ENCODE measurements at places on chromosomes 4 and X.

DNA sequence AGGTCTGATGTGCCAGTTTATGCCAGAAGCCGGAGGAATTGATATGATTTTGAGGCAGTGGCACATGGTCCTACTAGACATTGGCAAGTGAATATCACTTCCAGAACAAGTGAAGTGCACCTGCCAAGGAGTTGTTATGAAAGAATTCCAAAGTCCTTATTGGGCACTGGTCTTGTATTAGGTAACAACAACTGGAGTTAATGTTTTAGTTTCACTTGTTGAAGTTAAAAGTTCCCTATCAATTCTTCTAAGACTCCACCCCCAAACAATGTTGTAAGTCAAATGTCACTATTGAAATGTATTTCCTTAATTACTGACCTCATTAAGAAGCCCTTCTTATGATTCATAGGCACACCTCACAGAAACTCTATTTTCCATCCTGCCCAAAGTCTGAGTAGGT is 3.1 kb downstream of the TET2 start:
- DNase-seq = no peak

GRCh38 chr4:80202741-80203553 is 5.6 kb downstream of the PRDM8 start:
- DNase-seq = peak; percentile 25

DNA sequence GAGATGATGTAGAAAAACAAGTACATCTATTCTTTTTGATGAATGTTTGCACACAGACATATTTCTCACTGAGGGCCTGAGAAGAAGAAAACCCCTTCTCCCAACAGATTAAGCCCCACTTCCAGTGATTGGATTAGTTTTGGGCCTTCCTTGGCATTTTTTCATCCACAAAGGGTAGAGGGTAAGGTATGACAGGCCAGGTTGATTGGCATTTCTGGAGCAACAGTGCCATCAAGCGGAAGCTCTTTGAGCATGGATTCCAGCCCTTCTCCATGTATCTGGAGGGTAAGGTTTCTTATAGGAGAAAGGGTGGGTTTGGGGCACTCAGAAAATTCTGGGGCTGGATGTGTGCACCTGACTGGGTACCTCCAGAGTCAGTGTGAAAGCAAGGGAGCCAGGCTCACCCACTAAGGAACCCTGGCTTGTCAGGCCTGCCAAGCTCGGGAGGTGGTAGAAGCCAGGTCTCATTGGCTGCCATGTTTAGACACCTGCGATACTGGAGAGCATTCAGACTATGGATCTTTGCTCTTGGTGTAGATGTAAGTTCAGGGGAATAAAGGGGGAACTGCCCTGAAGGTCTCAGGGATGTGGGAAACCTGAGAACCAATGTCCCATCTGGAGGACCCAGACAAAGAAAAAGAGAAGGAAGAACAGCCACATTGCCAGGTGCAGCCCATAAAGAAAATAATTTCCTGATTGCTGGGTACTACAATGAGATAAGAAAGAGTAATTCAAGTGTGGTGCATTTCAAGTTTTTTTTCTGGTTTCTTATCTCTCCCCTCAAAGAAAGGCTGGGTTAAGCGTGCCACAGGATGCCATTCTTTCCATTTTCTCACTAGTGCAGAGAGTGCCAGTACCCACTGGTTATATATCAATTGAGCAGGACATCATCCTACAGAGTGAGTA is 222.3 kb upstream of the AGTR2 start:
- no peak for DNase-seq

- no peak for DNase-seq
Measured at GRCh38 chr4:27638163-27638915, 777.7 kb downstream of the STIM2 start.

DNA sequence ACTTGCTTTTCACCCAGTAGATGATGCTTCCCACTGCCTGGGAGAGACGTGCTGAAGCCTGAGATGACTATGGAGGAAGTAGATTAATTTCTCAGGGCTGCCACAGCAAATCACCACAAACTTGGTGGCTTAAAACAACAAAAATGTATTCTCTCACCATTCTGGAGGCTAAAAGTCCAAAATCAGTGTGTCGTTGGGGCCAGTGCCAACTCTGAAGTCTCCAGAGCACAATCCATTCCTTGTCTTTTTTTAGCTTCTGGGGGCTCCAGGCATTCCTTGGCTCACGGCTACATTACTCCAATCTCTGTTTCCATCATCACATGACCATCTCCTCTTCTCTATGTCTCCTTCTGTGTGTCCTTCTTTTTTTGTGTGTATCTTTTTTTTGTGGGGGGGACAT is 105.8 kb upstream of the C1QTNF7 start:
- no peak for DNase-seq

GRCh38 chrX:107576841-107577240 is 51.5 kb upstream of the PRPS1 start:
- no peak for DNase-seq

- no peak for DNase-seq
Measured at GRCh38 chrX:132738951-132739350, 219.5 kb downstream of the HS6ST2 start.

DNA sequence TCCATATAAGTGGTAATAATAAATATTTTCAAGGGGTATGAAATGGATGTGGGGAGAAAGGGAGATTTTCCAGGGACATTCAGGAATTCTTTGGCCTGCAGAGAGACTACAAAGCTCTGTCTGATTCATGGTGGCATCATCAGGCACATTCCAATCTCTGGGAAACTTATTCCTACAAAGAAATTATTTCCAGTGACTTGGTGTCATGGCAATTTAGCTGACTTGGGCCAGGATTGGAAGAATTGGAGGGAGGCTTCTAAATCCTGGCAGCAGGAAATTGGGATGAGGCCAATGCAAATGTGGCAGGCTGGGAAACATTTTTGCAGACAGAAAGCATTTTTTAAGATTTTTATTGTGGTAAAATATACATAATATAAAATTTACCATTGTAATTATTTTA is 204.6 kb downstream of the RTL9 start:
- DNase-seq = no peak

- DNase-seq = no peak
Measured at GRCh38 chrX:31179203-31179602, 107.4 kb upstream of the FTHL17 start.

- DNase-seq = no peak
Measured at GRCh38 chrX:136812286-136812685, 31.6 kb upstream of the ARHGEF6 start.

DNA sequence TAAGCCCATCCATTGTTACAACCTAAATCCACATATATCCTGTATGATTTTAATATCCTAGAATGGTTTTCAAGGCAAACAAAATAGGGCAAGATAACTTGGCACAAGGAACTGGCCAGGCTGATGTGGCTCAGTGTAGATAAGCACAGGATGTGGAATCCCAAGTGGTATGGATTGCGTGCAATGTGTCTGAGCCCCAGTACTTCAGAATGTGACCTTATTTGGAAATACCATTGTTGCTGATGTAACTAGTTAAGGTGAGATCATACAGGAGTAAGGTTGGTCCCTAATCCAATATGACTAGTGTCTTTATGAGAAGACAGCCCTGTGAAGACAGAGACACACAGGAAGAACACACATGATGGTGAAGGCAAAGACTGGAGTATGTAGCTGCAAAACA is 72.4 kb downstream of the IL21 start:
- DNase-seq = no peak

DNA sequence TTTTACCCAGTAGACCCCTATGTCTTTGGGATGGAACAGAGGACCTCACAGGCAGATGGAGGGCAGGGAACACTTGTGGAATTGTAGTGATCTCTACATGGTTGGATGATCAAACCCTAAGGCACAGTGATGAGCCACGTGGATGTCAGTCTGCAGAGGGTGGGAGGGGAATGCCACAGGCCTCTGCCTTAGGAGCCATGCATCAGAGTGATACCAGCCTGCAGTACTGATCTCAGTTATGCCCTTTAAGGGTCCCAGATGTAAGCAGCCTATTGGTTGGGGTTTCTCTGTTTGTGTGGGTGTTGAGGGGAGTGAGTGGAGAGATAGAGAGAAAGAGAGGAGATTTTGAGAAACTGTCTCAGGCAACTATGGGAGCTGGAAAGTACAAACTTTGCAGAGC is 39.9 kb upstream of the XAGE1B start:
- DNase-seq = no peak

- DNase-seq = no peak
Measured at GRCh38 chr4:53593765-53594164, 2.5 kb upstream of the LNX1 start.

DNA sequence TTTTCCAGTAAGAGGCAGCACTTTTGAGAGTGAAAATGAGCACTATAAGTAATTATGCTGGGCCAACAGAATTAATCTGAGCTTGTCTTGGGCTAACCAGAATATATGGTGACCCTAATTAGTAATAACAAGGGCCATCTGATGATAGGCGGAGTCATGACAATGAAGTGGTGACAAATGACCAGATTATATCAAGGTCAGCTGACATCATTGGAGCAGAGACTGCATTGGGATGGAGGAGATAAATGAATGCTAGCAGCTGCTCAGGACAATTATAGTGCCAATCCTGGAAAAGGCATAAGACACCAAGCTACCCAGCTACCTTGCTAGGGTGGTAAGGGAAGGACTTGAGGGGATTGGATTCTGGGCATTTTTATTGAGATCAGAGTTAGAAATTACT is 1548.7 kb downstream of the RPA4 start:
- no peak for DNase-seq

DNA sequence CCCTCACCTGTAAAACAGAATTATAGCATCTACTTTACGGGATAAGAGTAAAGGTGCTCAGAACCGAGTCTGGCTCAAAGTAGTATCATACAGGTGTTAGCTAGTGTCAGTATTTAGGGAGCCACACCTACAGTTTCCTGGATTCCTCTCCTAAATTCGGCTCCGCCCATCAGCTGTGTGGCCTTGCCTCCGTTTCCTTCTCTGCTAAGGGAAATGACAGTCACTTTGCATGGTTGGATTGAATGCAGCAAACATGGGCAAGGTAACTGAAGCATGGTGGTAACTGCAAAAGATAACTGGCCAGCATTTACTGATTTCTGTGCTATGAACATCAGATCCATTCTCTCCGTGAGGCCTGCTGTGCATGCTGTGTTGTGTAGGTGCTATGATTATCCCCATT is 2.8 kb downstream of the PPP1R3F start:
- no peak for DNase-seq

GRCh38 chr4:151099976-151100417 is 569 bp downstream of the RPS3A start:
- no peak for DNase-seq

- DNase-seq = no peak
Measured at GRCh38 chr4:148216866-148217814, 225.1 kb downstream of the NR3C2 start.

DNA sequence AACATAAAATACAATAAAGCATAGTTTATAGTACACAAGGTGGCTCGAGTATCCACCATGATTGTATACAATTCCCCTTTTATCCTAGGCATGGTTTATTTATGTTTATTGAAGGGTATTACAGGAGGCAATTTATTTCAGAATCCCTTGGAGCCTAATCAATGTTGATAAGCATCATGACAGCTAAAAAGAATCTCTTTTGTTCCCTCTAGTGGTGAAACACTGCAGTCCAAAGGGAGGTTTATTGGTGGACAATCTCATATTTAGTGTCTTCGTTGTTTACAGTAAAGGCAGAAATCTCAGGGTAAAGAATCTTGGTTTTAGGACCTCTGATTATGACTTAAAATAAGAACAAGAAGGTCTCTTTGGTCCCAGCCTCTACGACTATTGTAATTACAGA is 1712.5 kb downstream of the C4orf33 start:
- DNase-seq = no peak

DNA sequence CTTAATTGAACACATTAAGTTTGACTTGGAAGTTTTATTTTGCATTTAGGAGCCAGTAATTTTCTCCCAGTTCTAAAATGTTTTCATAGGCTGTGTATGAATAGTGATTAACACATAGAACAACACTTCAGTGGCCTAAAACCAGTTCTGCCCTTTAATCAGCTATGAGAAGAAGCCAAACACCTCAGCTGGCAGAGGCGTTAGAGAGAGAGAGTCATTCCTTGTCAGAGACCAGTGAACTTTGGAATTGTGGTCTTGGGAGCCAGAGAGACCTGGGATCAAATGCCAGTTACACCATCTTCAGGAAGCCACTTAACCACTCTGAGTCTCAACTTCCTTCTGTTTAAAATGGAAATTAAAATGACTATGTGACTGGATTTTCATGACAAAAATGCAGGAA is 39.3 kb upstream of the PRPS2 start:
- no peak for DNase-seq

DNA sequence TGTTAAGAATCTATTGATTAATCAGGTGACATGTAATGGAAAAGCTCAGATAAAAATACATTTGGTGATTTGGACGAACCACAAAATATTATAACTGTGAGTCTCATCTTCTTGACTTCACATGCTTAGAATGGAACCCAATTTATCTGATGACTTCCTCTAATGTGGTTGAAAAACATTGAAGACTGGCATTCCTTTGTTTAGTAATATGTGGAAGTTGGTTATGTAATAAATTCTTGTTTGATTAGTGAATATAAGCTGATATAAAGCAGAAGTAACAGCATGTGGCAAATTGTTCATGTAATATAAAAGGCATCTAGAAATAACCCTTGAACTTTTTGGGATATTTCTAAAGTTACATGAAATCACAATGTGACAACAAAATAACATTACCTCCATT is 9.7 kb downstream of the GIMD1 start:
- no peak for DNase-seq

GRCh38 chr4:187444061-187444460 is 551.5 kb upstream of the ZFP42 start:
- no peak for DNase-seq

DNA sequence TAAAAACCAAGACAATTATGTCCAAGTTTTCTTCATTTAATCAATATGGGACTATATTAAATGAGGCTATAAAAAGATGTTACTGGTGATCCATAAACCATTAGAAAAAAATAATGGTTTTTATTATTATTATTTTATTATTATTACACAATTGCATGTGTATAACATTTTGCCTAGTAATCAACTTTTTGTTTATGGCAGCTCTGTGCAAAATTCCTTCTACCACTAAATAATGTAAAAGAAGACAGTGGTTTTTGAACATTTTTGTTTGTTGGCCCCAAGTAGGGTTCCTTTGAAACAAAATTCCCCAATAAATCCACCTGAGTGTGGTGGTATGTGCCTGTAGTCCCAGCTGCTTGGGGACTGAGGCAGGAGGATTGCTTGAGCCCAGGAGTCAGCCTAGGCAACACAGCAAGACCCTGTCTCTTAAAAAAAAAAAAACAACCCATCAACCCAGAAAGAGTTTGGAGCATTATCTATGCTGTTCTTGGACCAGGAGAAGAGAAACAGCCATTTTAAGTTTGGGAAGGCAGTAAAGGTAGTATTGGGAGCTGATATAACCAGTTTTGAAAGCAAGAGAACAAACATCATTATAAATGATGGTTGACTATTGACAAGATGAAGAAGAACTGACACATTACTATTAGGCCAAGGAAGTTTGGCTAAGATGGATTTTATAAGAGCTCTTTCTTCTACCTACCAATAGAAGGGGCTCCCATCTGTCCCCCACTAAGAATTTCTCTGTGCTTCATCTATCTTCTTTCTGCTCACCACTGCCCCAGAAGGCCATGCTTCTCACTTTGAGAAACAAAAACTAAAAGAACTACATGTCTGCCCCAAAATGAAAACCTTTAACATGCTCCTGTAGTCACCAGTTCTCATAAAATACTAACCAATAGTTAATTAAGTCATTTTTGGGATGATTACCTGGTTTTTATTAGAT is 2.2 kb downstream of the TMEM156 start:
- DNase-seq = no peak

Data from T follicular helper cell (primary cell).